ENCODE measurements at places on chromosomes 2 and 18. TPM values are rescaled to one million over a fixed set of nuclear protein-coding genes. Genes with fewer than 3 reads are reported as not detected.

- H3K4me3 ChIP-seq, result no peak overlapping the region
- H3K27me3 ChIP-seq, result no peaks in the 10 kb centered on the region
- no peak for DNase-seq
- H3K36me3 ChIP-seq, result no peaks in the 10 kb centered on the region
- no peaks in the 10 kb centered on the region for H3K4me1 ChIP-seq
- no peak overlapping the region for H3K27ac ChIP-seq
Observed at GRCh38 chr2:150759106-150759505, 271.6 kb upstream of the RND3 start.

DNA sequence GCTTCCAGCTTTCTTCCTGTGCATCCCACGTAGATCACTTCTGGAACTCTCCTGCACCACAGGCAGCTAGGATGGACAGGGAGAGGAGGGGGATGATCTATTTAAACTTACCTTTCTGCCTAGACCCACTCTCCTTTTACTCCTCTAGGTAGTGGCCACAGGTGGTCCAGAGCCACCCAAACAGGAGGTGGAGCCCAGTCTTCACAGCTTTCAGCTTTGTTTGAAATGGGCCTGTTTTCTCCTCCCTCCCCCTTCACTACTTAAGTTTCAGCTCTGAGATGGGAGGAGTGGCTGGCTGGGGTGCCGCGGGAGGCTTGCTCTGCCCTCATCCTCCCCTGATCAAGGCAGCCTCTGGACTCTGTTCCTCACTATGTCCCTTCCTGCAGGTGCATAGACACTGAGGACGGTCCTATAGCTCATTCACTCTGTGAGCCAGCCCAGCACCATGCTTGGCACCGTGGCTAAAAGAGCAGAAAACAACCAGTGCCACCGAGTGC lies 12.6 kb upstream of the CELF4 start:
- H3K4me3 ChIP-seq, result no peak overlapping the region
- H3K4me1 ChIP-seq, result no peaks in the 10 kb centered on the region
- H3K27me3 ChIP-seq, result peaks cover 8% of the 10 kb centered on the region
- DNase-seq, result no peak

GRCh38 chr18:48884306-48884705 lies 66.5 kb downstream of the SMAD7 start:
- no peaks in the 10 kb centered on the region for H3K4me1 ChIP-seq
- H3K36me3 ChIP-seq, result no peaks in the 10 kb centered on the region
- no peak overlapping the region for H3K4me3 ChIP-seq

GRCh38 chr2:186949726-186950256 lies 100.8 kb upstream of the ZSWIM2 start:
- no peak for DNase-seq
- peaks cover 4% of the 10 kb centered on the region for H3K4me1 ChIP-seq
- no peak overlapping the region for H3K4me3 ChIP-seq
- no peaks in the 10 kb centered on the region for H3K36me3 ChIP-seq
- H3K27me3 ChIP-seq, result no peaks in the 10 kb centered on the region

GRCh38 chr2:207138627-207139297 lies 27.0 kb downstream of the KLF7 start:
- H3K4me1 ChIP-seq, result peaks cover 72% of the 10 kb centered on the region
- H3K36me3 ChIP-seq, result peaks cover 14% of the 10 kb centered on the region
- DNase-seq, result no peak
- H3K27me3 ChIP-seq, result no peaks in the 10 kb centered on the region

DNA sequence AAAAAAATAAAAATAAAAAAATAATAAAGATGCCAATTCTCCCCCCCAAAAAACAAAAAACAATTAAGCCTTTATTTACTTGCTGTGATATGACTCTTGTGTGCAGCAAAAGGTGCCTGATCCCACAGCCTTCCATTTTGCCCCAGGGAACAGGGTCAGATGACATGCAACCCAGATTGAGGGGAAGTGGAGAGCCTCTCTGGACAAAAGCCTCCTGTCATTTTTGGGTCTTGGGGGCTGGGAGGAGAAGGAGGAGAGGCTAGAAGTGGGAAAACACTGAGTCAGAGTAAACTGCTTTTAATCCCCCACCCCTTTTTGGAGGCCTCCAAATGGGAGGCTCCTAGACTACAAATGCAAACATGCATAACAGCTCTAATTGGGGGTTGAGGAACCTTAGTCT lies 46.6 kb upstream of the SCG2 start:
- no peak overlapping the region for H3K4me3 ChIP-seq
- DNase-seq, result no peak
- H3K36me3 ChIP-seq, result no peaks in the 10 kb centered on the region
- H3K27me3 ChIP-seq, result peaks cover 8% of the 10 kb centered on the region

Gene LYG2
- total RNA-seq, result not detected

Gene ZSCAN30
- total RNA-seq, result 21.2 TPM

All from activated B cell treated with CpG ODN at 0.5 μM for 24 hours (primary cell).